ENCODE measurements at places on chromosomes 16 and 17. TPM values are rescaled to one million over a fixed set of nuclear protein-coding genes. Genes with fewer than 3 reads are reported as not detected.

The LHX1 gene
- not detected for total RNA-seq

The ZNF276 gene
- 13.6 TPM for total RNA-seq

The PRSS33 gene
- total RNA-seq, result not detected

The KRT15 gene
- not detected for total RNA-seq

The HOXB8 gene
- total RNA-seq, result not detected

The CWC25 gene
- 10.6 TPM for total RNA-seq

The ANKRD40CL gene
- not detected for total RNA-seq

The ADORA2B gene
- not detected for total RNA-seq

The PIGL gene
- total RNA-seq, result 7.4 TPM

The HBQ1 gene
- not detected for total RNA-seq

The BTBD17 gene
- total RNA-seq, result not detected

The C17orf107 gene
- 0.33 TPM for total RNA-seq

The CRYBA1 gene
- not detected for total RNA-seq

The PRAC1 gene
- not detected for total RNA-seq

The SLFN13 gene
- total RNA-seq, result 0.15 TPM

The TBX2 gene
- 5.1 TPM for total RNA-seq
